HAP-1 (cell line): ENCODE measurements at places on chromosomes 12 and 14.

- no peak for DNase-seq
These were observed 235.0 kb upstream of the PDZRN4 start for GRCh38 chr12:40953076-40953475.

- no peak for DNase-seq
These were observed 30.5 kb downstream of the PUS7L start for GRCh38 chr12:43728117-43728516.

DNA sequence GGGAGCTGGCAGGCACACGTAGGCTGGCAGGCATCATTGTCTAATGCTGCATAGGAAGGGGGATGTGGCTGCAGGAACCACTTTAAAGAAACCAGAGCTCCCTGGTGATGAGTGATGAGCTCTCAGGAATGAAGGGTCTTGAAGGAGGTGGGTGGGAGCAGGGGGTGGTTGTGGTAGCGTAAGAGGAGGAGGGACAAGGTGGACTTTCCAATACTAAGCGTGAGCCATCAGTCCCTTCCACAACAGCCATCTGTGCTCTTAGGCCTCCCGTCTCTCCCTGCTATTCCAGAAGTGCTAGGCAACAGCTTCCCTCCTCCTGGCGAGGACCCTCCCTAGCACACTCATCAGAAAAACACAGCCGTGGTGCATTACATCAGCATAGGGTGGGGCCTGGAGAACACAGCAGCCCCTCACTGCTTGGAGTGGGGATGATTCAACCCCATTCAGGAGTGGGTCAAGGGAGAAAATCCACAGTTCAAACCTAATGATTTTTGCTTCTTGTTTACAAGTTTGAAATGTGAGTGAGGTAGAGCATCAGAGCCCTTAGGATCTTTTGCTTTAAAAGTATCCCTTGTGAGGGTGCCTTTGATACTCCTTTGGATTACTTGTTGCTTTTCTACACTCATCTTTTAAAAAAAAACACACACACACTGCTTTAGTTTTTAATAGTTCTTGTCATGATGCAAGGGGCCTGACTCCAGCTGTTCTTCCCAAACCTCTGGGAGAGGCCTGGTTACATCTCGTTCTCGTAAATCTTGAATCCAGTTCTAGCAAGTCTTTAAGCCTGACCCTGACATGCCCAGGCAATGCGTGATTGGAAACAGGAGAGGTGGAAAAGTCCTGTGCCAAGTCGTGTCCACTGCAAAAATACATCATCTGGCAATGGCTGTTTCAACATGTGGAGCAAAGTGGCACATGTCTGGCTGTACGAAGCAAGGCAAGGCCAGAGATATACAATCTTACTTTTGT is 356.4 kb upstream of the DDHD1 start:
- DNase-seq, result no peak

DNA sequence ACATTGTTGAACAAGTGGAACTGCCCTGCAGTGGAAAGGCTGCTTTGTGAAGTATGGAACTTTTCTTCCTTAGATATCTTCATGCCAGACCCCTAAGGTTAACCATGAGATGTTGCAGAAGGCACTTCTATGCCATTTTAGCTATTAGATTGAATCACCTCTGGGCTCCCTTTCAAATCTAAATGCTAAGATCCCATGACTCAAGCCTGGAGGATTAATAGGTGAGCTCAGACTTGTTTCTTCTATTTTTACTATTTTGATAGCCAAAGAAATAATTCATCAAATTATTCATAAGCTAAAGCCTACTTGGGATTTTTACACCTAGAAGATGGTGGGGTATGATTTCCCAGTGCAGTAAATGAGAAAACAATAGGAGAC is 64.3 kb downstream of the DAD1 start:
- DNase-seq, result no peak

DNA sequence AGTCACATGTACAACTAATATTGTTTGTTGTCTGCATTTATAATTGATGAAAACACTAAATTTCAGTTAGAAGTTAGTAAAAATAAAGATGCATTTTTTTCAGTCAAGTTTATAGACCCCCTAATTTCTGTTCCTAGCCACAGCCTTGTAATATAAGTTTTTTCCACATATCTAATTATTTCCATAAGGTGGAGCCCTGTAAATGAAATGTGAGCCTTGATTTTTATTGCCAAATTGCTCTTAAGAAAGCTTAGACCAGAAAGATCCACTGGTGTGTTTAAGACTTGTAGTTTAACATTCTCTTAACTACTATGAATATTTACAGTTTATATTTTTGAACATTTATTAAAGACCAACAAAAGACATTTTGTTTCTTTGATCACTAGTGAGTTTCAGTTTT is 322.1 kb upstream of the RGS6 start:
- no peak for DNase-seq

DNA sequence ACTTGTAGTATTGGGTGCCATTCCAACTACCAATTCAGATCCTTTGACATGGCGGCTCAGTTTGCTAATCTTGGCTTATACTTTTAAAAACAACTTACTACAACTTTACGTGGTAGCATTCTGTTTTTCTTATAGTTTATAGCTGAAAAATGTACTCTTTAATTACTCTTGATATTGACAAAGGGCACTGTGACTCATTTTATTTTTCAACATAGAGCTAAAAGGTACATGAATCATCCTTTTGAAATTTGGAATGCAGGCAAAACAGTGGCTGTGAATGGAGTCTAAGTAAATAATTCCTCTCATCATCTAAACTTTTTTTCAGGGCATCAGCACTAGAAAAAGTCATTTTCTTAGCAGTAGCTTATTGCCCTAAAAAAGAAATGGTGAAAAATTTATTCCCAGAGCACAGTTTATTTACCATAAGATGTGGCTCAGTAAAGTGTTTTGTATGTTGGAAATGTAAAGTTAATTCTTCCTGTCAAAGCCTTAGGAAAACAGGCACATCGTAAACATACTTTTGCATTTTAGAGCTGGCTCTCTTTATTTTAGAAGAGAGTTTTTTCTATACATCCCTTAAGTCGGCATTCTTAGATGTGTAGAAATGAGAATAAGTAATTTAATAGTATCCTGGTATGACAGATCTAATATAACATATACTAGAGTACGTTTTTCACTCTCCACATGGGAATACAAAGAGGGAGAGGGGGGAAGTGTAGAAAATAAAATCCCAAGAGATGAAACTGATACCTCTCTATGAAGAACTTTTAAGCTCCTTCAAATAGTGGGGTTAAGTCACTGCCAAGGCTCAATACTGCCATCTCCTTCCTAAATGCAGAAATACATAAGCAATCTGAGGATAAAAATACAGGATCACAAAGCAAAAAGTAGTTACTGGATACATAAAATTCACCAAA is 55.2 kb downstream of the SLC25A21 start:
- no peak for DNase-seq
